ENCODE measurements at places on chromosomes 6 and 20. TPM values are rescaled to one million over a fixed set of nuclear protein-coding genes. Genes with fewer than 3 reads are reported as not detected.
A peak's percentile ranks its signal among the peaks of the same experiment; 100 is the strongest.

- no peaks in the 10 kb centered on the region for H3K27me3 ChIP-seq
- DNase-seq = no peak
- H3K4me3 ChIP-seq = no peak overlapping the region
- H3K27ac ChIP-seq = no peak overlapping the region
- H3K36me3 ChIP-seq = no peaks in the 10 kb centered on the region
Observed at GRCh38 chr6:45697605-45698004, 318.1 kb downstream of the CLIC5 start.

Gene POPDC3
- 1.9 TPM for polyA plus RNA-seq

- H3K27me3 ChIP-seq = no peaks in the 10 kb centered on the region
- DNase-seq = no peak
- no peak overlapping the region for H3K4me3 ChIP-seq
- no peak overlapping the region for H3K27ac ChIP-seq
- H3K36me3 ChIP-seq = no peaks in the 10 kb centered on the region
- peaks cover 3% of the 10 kb centered on the region for H3K4me1 ChIP-seq
Observed at GRCh38 chr6:143594647-143595046, 83.1 kb upstream of the PHACTR2 start.

Gene KCNK16
- not detected for polyA plus RNA-seq

DNA sequence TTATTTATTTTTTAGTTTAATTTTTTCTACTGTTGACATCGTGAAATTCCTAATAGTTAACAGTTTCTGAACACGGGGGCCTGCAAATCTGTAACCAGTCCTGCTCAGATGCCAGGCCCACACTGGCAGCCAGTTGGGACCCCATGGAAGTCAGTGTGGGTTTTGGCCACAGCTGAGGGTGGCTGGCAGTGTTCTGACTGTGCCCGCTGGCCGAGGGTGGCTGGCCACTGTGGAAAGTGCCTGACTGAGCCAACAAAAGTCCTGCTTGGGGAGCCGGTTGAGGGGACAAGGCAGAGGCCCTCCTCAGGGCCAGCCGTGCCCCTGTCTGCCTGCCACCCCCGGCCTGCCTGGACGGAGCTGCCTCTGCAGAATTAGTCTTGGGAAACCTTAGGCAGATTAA lies 4.1 kb upstream of the PMEPA1 start:
- peaks cover 16% of the 10 kb centered on the region for H3K4me1 ChIP-seq
- no peaks in the 10 kb centered on the region for H3K36me3 ChIP-seq
- DNase-seq = no peak
- H3K27me3 ChIP-seq = no peaks in the 10 kb centered on the region
- peak overlapping the region; percentile 89 for H3K27ac ChIP-seq

Gene DSP
- polyA plus RNA-seq = 2.9 TPM

Gene RNF182
- 1.5 TPM for polyA plus RNA-seq

Gene PTPRK
- 8.2 TPM for polyA plus RNA-seq

GRCh38 chr6:129525055-129525454 lies 184.9 kb downstream of the ARHGAP18 start:
- no peak overlapping the region for H3K4me3 ChIP-seq
- H3K36me3 ChIP-seq = no peaks in the 10 kb centered on the region
- no peaks in the 10 kb centered on the region for H3K4me1 ChIP-seq
- no peaks in the 10 kb centered on the region for H3K27me3 ChIP-seq
- DNase-seq = no peak

- H3K4me1 ChIP-seq = no peaks in the 10 kb centered on the region
- H3K27me3 ChIP-seq = no peaks in the 10 kb centered on the region
- H3K36me3 ChIP-seq = no peaks in the 10 kb centered on the region
- no peak overlapping the region for H3K4me3 ChIP-seq
- no peak overlapping the region for H3K27ac ChIP-seq
Observed at GRCh38 chr6:106116125-106116832, 30.1 kb downstream of the PRDM1 start.

All from lung (tissue), 17 donors.